ENCODE measurements at places on chromosomes 1 and 21.

DNA sequence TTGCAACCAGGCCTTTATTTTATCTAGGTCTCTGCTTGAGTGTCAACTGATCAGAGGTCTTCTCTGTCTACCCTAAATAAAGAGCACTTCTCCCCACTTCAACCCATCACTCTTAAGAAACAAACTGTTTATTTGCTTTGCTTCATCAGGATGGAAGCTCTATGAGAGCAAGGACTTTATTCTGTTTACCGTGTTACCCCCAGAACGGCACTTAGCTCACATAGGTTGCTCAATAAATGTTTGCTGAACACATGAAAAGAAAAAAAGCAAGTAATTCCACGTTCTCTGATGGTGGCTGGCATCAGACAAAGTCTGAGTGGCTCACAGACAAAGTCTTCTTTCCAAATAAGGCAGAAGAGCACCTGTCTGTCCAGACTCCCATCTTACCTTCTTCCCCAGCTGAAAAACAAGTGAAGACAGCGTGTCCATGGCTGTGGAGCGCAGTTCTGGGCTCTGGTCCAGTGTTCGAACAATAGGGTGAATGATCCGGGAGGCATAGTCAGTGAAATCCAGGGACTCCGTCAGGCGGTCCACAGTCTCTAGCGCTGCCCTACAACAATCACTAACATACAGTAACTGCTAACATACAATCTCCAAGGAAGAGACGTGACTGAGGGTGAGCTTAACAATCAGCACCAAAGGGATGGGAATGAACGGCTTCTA is 22.9 kb downstream of the ANGPTL7 start:
- no peak for DNase-seq

DNA sequence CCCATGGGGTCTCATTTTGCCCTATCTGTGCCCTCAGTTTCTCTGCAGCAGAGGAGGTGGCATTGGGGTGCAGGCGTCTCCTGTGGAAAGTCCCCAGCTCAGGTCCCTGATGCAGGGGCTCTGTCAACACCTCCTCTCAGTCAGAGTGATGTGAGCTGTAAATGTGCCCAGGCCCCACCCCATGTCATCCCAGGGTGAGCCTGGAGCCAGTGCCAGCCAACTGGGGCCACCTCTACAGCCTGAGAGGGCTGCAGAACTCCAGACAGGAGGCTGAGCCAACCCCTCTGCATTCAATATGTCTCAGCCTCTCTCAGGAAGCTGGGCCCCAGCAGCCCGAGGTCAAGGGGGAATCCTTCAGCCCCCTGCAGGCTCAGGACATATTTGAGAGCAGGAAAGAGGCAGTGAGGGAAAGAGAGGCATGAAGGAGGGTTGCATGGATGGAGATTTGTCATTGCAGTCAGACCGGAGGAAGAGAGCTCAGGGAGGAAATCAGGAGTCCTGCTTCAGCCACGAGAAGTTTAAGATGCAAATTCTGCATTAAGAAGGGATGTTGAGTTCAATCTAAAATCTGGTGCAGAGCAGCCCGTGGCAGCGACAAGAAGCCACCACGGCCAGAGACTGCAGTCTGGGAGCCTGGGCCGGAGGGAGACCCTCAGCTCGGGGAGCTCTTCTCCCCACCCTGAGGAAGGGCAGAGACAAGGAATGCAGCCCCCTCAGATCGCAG is 288.2 kb upstream of the VAMP3 start:
- DNase-seq = no peak

DNA sequence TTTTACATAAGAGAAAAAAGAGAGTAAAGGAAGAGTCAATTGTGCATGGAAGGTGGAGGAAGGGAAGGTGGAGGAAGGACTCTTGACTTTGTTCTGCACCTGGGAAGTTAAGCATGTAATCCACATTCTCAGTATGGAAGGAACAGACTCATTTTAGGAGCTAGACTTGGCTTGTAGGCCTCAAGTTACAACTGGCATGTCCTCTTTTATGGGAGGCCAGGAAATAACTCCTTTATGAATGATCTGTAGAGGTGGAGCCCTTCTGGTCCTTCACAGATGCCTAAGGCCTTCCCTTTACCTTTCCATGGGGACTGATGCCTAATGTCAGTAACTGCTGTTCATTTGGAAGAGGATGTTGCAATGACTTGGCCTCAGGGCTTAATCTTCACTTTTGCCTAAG is 29.4 kb upstream of the CCSAP start:
- DNase-seq = no peak

- no peak for DNase-seq
These were observed 498.0 kb downstream of the MATN1 start for GRCh38 chr1:30225357-30225756.

DNA sequence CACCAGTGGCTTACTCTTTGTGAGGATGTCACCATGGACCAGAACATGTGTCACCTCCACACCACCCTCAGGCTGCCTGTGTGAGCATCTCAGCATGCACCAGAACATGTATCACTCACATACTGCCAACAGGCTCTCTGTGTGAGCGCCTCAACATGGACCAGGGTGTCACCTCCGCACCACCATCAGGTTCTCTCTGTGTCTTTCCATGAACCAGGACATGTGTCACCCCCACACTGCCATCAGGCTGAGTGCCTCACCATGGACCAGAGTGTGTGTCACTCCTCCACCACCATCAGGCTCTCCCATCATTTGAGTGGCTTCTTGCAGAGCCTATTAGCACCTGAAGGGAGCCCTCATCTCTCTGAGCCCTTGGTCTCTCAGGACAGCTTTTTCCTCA is 125.2 kb downstream of the ZNF648 start:
- no peak for DNase-seq

DNA sequence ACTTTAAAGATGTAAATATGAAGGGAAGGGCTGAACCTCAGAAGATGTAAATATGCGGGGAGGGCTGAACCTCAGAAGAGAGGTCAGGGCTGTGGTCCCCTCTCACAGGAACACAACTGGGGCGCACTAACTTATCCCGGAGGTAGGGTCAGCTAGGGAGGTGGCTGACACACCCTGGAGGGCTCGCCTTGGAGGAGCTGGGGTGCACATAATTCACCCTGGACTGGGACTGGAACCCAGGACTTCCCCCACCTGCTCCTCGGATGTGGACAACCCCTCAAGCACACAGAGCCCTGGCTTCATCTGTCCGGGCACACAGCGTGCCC is 13.9 kb upstream of the TTC39A start:
- DNase-seq = no peak

- DNase-seq = no peak
These were observed 1.5 kb upstream of the ACADM start for GRCh38 chr1:75722966-75723365.

Data from stimulated activated CD4-positive, alpha-beta T cell treated with anti-CD3 and anti-CD28 coated beads, Interleukin-2, amount 100 ng/mL, for 4 hours (primary cell).